ENCODE measurements at places on chromosomes 2 and 18.

DNA sequence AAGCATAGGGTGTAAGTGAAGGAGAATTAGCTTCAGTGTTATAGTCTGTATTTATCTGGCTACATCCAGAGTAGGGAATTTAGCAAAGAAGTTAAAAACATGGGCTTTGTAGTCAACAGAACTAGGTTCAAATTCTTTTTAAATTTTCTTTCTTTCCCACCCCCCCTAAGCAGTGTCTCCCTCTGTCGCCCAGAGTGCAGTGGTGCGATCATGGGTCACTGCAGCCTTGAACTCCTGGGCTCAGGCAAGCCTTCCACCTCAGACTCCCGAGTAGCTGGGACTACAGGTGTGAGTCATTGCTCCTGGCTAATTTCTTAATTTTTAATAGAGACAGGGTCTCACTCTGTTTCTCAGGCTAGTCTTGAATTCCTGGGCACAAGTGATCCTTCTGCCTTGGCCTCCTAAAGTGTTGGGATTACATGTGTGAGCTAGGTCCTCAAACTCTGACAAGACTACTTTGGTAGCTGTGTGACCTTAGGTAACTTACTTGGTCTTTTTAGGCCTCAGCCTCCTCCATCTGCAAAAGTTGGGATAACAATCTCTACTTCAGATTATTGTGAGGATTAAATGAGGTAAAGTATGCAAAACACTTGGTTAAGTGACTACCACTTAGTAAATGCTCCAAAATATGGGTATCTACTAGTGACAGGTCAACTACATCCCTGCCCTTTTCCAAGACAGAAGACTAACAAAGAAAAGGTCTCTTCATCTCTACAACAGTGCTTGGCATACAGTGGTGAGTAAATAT is 17.8 kb downstream of the DOK1 start:
- DNase-seq, result no peak

DNA sequence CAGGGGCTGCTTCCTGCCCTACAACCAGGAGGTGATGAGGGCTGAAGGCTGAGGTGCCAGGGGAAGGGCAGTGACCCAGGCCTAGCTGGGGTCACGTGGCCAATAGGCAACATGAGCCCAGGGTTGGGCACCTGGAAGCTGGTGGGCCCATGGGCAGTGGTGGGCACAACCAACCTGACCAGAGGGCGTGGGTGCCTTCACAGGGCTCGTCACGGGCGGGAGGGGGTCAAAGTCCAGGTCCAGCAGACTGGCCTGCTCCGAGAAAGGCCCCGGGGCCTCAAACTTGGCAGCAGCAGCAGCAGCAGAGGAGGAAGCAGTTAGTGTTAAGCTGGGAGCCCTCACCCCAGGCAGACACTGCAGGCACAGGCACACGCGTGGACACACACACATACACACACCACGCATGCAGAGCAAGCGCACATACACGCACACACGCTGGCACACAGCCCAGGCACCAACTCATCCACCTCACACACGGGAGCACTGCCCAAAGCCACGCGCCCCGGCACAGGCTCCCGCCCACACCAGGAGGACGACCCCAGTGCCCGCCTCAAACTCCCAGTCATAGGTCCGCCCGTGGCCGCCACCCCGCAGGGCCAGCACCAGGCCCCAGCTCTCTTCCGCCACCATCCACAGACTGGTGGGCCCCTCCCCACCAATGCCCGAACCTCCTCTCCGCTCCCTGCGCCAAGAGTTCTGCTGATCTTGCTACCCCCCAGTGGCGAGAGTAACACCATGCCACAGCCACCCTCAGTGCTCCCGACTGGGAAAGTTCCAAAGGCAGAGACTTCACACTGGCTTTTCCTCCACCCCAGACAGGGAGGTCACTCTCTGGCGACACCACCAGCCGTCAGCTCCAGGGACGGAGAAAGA is 53.0 kb downstream of the BIN1 start:
- DNase-seq, result no peak

DNA sequence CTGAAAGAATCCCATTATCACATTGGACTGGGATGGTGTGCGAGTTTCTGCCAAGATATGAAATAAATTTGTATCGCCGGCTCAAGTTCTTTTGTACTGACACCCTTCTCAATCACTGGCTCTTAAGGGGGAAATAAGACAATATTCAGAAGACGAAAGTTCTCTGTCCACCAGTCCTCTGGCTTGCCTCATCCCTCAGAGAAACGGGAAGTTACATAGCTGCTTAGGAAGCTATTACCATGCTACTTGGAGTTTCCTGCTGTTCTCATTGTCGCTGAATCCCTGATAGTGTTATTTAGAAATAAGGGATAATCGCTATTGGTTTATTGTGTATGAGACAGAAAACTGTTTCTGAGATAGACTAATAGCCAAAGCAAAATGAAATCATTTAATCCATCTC is 205.0 kb upstream of the ZNF521 start:
- DNase-seq, result no peak

DNA sequence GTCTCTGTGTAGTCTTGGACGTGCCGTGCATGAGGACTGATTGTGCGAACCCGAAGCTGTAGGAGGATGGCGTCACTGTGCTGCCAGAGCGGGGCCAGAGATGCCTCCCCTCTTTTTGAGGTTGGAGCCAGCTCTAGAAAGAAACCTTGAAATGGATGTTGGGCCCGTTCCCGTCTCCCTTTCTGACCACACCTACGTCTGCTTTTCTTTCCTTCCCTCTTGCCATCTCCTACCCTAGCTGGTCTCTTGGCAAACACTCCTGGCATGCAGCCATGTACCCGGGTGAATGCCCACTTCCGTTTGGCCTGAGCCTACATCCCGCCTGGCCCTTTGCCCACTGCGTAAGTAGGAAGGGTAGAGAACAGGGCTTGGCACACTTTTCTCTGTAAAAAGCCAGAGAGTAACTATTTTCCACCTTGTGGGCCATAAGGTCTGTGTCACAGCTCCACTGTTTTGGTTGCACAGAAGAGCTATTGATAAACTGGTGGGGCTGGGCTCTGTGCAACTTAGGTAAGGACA is 37.4 kb downstream of the SH3BP4 start:
- no peak for DNase-seq

GRCh38 chr2:241808051-241808720 is 807 bp upstream of the NEU4 start:
- no peak for DNase-seq

GRCh38 chr2:234805836-234806235 is 146.0 kb upstream of the SH3BP4 start:
- DNase-seq, result no peak

GRCh38 chr2:167861574-167862193 is 385.7 kb downstream of the STK39 start:
- DNase-seq, result no peak
